ENCODE measurements at places on chromosomes 5 and 9.
A peak's percentile ranks its signal among the peaks of the same experiment; 100 is the strongest.

- peak; percentile 22 for DNase-seq
These were observed 49.4 kb downstream of the FNIP1 start for GRCh38 chr5:131747180-131748105.

GRCh38 chr5:1552521-1553255 lies 28.9 kb upstream of the LPCAT1 start:
- DNase-seq: no peak

DNA sequence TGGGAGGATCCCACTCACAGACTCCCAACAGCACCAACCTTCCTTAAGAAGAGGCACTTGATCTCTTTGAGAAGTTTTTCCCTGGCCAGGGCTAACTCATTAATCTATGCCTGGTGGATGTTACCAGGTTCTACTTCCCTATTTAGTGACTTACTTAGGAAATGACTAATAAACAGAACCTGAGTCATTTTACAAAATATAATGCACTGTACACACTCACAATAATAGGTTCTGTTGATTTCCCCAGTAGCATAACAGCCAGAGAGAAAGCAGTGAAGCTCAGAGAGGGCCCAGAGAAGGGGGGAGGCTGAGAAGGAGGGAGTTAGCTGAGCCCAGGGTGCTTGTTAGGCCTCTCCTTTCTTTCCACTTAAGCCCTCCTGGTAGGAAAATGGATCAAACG lies 27.1 kb downstream of the FRMD3 start:
- peak; percentile 94 for DNase-seq

- peak; percentile 79 for DNase-seq
These were observed 672 bp downstream of the MSANTD3 start for GRCh38 chr9:100427366-100428263.

DNA sequence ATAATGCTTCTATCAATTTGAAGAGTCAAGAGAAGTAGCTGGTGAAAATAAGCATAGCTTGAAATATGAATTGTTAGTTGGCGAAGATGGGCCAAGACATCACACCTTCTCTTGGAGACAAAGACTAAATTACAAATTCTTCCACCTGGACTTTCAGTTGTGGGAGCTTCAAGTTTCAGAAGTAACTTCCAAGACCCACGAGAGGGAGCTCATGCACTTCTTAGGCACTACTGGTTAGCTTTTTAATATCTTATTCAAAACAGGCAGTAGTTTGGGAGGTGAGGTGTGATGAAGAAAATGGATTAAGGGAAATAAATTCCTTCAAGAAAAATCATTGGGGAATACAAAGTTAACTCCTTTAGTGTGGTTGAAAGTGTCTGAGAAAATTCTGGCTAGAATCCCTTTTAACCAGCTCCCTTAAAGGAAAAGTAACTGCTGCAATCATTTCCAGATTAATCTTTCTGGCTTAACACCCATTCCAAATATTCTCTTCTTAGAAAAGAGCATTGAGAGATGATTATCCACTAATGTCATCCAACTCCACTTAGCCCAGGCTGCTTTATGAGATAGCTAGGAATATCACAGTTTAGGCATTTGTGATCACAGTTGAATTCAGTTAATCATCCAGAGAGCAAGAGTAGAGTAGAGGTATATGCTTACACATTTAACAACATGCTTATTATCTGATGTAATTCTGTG lies 139.5 kb upstream of the DMRTA1 start:
- DNase-seq: peak; percentile 82

- no peak for DNase-seq
These were observed 72.4 kb downstream of the PARP8 start for GRCh38 chr5:50738864-50739263.

DNA sequence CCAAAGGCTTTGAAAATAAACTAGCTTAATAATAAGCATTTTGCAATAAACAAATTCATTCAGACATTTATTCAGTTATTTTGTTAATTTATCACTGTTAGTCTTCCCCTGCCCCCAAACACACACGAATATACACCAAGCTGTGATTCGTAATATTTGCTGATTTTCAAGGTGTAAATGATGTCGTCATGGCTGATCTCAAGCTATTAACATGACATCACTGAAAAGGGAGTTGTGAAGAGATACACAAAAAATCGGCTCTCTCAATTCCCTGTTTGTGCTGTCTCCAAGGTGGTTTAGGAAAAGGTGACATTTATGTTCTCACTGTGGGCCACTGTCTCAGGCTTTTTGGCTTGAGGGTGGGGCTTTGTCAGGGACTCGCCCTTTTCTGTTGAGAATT lies 413.3 kb downstream of the CDH9 start:
- no peak for DNase-seq

GRCh38 chr5:14174230-14174636 lies 31.1 kb downstream of the TRIO start:
- DNase-seq: peak; percentile 66

GRCh38 chr5:138762110-138762509 lies 8.9 kb downstream of the CTNNA1 start:
- DNase-seq: no peak

DNA sequence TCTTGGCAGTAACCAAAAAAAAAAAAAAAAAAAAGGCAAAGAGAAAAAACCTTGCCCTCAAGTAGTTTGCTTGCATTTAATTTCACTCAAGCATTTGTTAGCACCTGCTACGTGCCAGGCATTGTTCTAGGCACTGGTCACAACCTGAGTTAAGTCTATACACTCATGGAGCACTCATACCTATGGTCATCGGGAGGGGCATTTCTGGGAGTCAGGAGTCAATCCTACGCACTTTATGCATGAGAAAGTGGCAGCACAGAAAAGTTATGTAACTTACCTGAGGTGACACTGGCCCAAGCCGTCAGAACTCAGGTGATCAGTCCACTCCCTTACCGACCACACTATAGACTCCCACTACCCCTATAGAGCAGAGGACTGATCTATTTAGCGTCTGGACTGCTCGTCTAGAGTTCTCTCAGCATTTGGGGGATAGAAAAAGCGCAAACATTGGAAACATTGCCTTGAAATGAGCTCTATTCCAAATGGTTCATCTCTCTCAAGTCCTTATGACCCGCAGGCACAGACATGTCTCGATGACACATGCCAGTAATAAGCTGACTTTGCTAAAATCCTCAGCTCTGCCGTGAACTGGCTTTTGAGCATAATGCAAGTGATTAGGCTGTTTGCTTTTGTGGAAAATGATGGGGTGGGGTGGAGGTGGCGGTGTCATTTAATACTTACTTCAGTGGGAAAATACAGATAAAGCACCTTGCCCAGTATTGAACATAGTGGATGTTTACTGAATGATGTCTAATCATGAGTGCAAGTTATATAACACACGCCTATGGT lies 160.2 kb downstream of the ARHGEF28 start:
- no peak for DNase-seq

GRCh38 chr5:159061179-159061796 lies 38.4 kb downstream of the EBF1 start:
- peak; percentile 43 for DNase-seq

GRCh38 chr5:60722416-60722815 lies 22.4 kb upstream of the DEPDC1B start:
- DNase-seq: no peak

DNA sequence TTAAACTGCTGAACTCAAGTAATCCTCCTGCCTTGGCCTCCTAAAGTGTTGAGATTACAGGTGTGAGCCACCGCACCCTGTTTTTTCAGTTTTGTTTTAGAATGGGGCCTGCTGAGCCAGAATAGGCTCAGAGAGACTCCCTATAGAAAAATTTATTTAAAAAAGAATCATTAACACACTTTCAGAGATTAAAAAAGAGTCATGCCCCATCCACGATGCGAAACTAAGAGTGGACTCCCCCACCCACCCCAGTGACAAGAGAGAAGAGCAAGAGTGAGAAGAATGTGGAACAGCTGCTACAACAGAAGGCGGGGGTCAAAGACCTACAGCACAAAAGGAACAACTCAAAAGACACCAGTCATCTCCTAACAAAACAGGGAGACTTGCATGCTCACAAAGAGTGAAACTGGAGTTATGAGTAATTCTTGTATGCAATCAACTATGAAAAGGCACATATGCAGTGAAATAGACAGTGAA lies 47.2 kb downstream of the GLDC start:
- peak; percentile 8 for DNase-seq

GRCh38 chr9:98994172-98995058 lies 50.7 kb downstream of the COL15A1 start:
- DNase-seq: no peak

DNA sequence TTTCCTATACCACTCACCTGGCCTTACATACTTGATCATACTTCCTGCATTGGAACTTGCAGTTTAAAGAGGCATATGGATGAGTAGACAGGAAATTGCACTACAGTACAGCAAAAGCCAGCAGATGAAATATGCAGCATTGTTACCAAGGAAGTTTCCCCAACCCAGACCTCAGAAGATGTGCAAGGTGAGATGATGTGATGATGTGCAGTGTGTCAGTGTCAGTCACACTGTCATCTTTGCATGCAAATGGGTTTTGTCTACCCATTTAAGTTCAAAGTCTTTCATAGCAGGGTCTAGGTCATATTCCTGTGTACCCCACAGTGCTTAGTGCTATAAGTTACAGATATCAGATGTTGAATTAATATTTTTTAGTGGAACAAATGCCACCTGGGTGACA lies 89.3 kb upstream of the CER1 start:
- no peak for DNase-seq

GRCh38 chr5:79762929-79763328 lies 73.3 kb downstream of the CMYA5 start:
- no peak for DNase-seq

- DNase-seq: no peak
These were observed 10.4 kb downstream of the TGFBI start for GRCh38 chr5:136039202-136039601.

GRCh38 chr9:124266139-124266825 lies 8.5 kb downstream of the NEK6 start:
- DNase-seq: peak; percentile 42

- no peak for DNase-seq
These were observed 69.2 kb upstream of the PLPP6 start for GRCh38 chr9:4592886-4593285.

GRCh38 chr5:72107131-72107900 lies at the start of gene MAP1B:
Gene MAP1B (plus strand): TSS chr5:72107475. CDS start chr5:72107532, 57 bp downstream.
- peak; percentile 78 for DNase-seq

DNA sequence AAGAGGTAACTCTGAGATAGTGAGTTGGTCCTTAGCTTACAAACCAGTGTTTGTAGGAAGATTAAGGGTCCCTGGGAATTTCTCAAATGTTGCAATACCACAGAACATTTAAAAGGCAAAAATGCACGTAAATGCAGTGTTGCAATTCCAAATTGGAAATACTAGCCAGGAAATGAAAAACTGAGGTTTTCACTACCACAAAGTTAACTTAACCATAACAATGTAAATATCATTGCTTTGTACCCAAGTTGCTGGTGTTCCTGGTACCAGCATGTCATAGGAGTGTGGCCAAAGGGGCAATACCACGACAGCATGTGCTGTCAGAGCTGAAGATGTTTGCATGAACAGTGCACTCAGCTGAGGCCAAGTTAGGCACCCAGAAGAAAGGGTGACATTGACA lies 382.9 kb downstream of the GLIS3 start:
- no peak for DNase-seq

GRCh38 chr9:117344892-117345660 lies 69.8 kb downstream of the ASTN2 start:
- no peak for DNase-seq

- DNase-seq: no peak
These were observed 96.6 kb upstream of the DMRT1 start for GRCh38 chr9:744790-745484.

GRCh38 chr9:115764645-115765044 lies 388.9 kb upstream of the PAPPA start:
- peak; percentile 27 for DNase-seq

DNA sequence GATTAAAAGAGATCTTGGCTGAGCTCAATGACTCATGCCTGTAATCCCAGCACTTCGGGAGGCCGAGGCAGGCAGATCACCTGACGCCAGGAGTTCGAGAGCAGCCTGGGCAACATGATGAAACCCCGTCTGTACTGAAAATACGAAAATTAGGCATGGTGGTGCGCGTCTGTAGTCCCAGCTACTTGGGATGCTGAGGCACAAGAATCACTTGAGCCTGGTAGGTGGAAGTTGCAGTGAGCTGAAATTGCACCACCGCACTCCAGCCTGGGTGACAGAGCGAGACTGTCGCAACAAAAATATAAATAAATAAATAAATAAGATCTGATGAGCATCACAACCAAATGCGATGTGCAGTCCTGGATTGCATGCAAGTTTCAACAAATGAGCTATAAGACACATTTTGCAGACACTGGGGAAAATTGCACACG lies 8.7 kb upstream of the ENG start:
- DNase-seq: no peak

DNA sequence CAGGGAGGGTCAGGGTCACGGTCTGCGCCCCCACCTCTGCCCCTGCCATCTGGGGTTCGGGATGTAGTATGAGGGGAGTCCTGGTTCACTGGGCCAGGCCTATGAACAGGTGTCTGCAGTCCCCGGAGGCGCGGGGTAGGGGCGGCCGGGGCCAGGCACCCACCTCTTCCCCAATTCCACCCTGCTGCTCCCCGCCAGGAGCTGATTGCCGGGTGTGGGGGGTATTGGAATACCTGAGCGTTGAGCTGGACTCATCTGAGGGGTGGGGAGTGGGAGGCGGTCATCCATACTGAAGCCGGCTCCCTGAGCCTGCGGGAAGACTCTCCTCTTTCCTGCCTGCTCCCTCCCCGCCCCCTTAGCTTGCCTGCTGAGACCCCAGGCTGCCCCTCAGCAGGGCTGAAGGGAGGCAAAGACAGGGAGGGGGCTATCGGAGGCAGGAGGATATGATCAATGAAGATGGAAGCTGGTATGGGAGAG lies 679 bp downstream of the SLC6A7 start:
- DNase-seq: no peak

DNA sequence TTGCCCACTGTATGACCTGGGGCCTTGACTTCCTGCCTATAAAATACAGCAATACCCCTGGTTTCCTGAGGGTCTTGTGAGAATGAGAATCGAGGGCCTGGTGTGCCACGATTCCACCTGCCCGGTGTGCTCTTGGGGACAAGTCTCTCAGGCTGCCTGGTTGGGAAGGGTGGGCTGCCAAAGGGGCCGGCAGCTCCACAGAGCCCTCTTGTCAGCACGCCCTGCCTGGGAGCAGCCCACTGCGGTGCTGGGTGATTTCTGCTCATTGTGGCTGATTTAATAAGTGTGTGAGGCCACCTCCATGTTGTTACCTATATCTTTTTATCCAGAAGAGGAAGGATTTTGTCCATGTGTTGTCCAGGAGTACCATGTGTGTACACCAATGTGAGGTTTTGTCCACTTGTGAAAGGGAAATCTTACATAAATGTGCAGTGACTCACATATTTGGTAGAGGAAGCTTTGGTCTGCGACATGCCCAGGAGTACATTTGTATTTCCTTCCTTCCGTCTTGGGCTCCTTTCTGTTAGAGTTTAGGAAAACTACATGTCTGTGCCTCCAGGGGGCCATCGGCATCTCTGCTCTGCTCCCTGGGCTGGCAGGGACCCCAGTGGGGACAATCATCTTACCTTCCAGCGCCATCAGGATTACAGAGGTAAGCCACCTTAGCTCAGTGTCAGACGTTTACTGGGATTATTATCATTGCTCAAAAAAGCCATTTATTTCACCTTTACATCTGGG lies 108.6 kb downstream of the PHF2 start:
- peak; percentile 16 for DNase-seq

GRCh38 chr5:54073735-54074134 lies 236.6 kb downstream of the ARL15 start:
- no peak for DNase-seq

GRCh38 chr5:147417135-147417813 lies 92.6 kb downstream of the DPYSL3 start:
- DNase-seq: peak; percentile 31

- DNase-seq: peak; percentile 54
These were observed 17.8 kb downstream of the LRRC8A start for GRCh38 chr9:128899566-128900322.
